ENCODE measurements at places on chromosomes 2 and 18.

DNA sequence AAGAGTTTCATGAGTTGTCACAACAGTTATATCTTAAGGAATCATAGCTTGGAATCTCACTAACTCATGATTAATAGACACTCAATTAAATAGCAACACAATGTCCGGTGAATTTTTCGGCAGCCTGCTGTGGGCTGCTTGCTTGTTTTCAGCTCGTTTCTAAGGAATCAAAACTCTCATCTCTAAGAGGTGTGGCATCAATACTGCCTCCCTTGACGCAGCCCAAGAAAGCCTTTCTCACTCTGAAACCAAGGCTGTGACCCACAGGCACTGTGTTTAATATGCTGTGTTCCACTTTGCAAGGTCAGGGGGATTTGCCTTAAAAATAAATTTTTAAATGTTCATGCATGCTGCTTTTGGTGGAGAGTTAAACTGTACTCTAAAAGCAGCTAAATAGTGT lies 5.4 kb downstream of the DCC start:
- no peak for DNase-seq

- no peak for DNase-seq
Observed at GRCh38 chr18:27449104-27449503, 264.0 kb upstream of the CHST9 start.

DNA sequence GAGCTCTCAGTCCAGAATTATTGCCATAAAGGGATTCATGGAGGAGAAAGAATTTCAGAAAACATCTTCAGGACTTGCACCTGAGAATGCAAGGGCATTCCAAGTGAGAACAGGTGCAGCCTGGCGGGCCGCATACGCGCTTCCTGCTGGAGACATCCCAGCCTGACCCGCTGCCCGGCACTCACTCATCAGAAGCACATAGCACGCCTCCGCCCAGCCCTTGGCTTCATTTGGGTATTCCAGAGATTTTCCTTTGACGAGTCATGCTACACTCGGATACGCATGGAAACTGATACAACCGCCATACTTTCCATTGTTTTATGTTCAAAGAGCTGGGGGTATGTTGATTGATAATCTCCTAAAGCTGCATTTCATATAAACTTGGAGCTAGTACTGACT lies 228.0 kb upstream of the ID2 start:
- DNase-seq, result peak; percentile 55

GRCh38 chr2:163741435-163741834 lies 5.6 kb upstream of the FIGN start:
- DNase-seq, result no peak

- DNase-seq, result peak; percentile 11
Observed at GRCh38 chr2:229169751-229170150, 101.3 kb downstream of the PID1 start.

GRCh38 chr2:34602262-34602661 lies 1003.2 kb upstream of the FAM98A start:
- DNase-seq, result no peak

DNA sequence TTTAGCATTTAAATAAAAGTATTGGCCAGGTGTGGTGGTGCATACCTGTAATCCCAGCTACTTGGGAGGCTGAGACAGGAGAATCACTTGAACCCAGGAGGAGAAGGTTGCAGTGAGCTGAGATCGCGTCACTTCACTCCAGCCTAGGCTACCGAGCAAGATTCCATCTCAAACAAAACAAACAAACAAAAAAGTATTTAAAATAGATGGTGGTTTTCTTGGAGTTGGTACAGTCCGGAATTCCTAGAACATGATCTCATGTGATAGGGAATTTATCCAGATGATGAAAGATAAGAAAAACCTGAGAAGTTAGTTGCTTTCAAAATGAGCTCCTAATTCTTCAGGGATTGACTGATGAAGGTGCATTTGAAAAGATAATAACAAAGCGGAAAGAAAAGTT lies 62.0 kb downstream of the BIRC6 start:
- peak; percentile 15 for DNase-seq

DNA sequence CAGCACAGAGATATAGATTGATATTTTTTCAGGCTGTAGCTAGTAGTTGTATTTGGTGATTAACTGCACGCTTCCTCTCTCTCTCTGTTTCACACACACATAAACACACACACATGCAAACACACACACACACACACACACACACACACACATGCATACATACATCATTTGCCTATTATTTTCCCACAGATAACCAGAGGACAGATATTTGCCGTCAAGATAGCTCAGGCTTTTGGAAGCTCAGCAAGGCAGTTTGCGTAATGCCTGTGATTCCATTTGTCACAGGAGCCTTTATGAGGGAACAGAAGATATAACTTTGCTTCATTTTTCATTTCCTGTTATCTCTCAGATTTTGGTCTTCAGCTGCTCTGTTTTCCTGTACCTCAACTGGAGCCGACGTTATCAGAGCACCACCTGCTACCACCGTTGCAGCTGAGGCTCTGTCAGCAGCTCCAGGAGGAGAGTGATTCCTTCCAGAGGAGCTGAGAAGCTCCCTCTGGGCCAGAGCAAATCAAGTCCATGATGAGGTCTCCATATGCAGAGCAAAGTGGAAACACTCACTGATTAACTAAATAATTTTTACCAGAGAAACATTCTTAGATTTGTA lies 341.9 kb upstream of the PIK3C3 start:
- no peak for DNase-seq

DNA sequence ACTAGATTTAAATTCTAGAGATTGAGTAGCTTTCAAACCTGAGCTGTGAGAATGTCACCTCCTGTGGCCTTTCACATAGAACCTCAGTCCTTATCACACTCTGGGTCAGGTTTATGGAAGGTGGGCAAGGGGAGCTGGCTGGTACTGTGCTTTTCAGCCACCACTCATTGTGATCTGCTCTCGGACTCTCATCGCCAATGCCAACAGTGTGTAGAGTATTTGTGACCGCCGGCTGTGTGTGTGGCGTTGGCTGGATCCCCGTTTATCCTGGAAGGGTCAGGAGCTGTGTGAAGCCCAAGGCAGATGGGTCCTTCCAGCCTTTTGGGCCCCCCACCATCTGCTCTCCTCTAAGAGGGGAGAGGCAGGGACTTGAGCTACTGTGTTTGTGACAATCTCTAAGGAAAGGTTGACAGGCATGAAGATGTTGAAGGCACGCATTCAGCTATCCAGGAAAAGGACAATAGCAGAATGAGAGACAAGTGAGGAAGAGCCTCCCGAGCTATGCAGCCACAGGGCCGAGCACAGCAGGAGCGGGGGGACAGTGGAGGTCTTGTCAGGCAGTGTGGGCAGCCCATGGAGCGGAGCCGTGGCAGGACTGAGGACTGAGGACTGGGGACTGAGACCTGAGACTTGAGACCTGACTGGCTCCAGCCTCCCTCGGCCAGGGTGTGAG lies 107.1 kb upstream of the TPO start:
- no peak for DNase-seq

- DNase-seq, result peak; percentile 83
Observed at GRCh38 chr2:67260343-67261277, 136.5 kb upstream of the ETAA1 start.

Data from GM03348 (cell line).